T1000 (cell line): ENCODE measurements at places on chromosomes 6 and 20.

GRCh38 chr20:61991476-61991875 is 74.2 kb downstream of the TAF4 start:
- DNase-seq: no peak

- DNase-seq: no peak
Measured at GRCh38 chr20:36218380-36219064, 17.8 kb upstream of the AAR2 start.

GRCh38 chr6:84967389-84967788 is 203.0 kb upstream of the TBX18 start:
- DNase-seq: no peak

- DNase-seq: no peak
Measured at GRCh38 chr6:158168040-158168289, at the start of gene SERAC1. Gene SERAC1, minus strand, starts transcription at chr6:158168262. Its CDS starts 9,899 bp downstream, at chr6:158158363.

DNA sequence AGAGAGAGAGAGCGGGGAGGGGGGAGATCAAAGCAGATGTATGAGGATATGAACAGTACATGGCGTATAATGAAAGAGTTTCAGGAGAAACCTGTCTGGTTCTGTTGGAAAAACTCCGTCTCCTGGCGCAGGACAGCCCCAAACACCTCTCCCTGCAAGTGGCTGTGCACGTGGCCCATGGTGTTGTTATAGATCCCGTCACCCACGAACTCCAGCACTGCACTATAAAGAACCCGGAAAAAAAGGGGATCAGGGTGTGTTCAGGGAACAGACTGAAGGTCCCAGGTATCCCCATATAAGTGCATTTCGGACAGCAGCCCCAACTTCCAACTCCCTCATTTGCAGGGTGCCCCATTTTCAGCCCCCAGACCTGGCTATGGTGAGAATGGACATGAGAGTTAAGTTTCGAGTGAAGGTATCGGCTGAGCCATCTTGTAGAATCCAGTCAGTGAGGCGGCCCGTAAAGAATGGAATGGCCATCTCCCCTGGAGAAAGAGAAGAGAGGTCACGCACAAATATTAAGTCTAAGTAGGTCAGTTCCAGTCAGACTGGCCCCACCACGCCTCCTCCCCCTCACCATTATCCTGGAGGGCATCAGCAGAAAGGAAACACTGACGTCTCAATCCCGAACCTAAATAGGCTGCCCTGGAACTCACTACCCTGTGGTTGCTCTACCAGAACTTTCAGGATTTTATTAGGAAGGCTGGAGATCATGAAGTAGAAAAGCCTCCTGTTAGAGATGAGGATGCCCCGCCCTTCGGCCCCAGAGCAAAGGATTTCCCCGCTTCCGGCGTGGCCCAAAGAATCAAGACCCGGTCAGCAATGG is 1.3 kb downstream of the TAP1 start:
- DNase-seq: no peak

- DNase-seq: no peak
Measured at GRCh38 chr6:96157018-96157565, 141.3 kb downstream of the FUT9 start.

DNA sequence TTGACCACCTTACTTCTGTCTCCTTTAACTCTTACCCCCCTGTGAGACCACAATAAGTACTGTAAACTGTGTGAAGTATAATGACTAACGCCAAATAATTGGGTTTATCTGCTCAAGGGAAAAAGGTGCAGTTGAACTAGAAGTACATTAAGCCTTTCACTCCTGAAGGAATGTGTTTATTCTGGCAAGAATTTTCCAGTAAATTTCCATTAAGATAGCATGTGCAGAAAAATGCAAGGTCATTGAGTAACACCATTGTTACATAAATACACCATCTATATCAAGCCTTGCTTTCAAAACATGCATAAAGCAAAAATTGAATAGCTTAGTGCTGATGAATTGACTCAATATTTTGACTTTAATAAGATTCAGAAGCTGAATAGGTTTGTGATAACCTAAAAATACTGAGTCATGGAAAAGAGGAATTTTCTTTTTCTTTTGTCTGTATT is 65.4 kb downstream of the ARHGAP18 start:
- DNase-seq: no peak

DNA sequence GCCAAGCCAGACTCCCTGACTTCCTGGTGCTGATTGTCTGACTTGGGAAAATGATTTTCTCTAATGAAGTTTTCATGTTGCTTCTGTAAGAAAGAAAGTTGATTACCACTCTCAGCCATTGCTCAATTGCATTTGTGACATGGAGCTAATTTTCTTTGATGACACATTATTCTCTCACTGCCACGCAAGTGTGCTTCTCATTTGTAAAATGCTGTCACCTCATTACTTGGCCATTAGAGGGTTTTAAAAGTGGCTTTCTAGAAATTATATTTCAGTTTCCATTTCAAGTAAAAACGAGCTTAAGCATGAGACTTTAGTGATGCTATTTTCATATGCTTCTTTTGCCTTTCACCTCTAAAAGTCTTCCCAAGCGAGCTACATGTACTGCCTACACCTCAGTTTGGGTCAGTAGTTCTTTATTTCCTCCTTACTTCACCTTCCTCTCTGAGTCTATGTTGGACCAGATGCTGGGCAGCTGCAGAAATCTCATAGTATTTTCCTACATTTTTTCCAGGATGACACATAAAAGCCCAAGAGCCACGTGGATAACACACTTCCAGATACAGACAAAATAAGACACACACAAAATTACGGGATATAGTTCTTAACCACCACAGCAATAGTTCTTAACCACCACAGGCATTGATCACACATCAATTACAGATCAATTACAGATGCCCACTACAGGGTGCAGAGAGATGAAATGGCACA is 6.3 kb upstream of the FAM210B start:
- no peak for DNase-seq

GRCh38 chr6:115717062-115717461 is 343.6 kb downstream of the FRK start:
- no peak for DNase-seq

- no peak for DNase-seq
Measured at GRCh38 chr6:47690214-47690613, 8.2 kb upstream of the ADGRF4 start.

DNA sequence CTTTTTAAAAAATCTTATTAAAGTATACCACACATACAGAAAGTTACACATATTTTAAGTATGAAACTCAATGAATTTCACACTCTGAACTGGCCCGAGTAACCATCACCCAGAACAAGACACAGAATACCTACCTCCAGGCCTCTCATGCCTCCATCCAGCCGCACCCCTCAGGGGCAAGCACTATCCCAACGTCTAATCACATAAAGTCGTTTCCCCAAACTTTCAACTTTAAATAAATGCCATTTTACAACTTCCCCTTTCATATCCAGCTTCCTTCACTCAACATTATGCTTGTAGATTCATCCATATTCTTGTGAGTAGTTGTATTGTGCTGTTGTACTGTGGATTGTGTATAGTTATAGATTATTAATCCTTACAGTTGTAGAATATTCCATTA is 539.1 kb downstream of the CD83 start:
- DNase-seq: no peak
